RPMI8226 (cell line): ENCODE measurements at places on chromosomes 3 and 15.
A peak's percentile ranks its signal among the peaks of the same experiment; 100 is the strongest.

- DNase-seq, result peak; percentile 72
These were observed 24.8 kb downstream of the SHF start for GRCh38 chr15:45162771-45163507.

- DNase-seq, result peak; percentile 34
These were observed 7.9 kb upstream of the LEKR1 start for GRCh38 chr3:156818273-156818651.

DNA sequence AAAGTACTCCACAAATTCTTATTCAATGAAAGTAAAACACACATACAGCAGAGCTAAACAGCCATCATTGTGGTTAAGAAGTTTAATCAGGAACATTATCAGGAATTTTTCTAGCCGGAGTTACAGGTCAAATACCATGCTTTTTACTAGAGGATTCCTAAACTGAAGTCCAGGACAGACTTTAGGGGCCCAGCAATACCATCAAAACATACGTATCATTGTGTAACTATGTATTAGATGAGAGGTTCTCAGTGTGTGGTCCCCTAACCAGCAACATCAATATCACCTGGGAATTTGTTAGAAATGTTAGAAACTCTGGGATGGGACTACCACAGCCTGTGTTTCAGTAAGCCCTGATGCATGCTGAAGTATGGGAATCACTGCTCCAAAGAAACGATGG is 404.2 kb upstream of the IL12A start:
- DNase-seq, result no peak

- no peak for DNase-seq
These were observed 103.0 kb downstream of the ISL2 start for GRCh38 chr15:76439542-76439941.

- DNase-seq, result peak; percentile 5
These were observed 269.2 kb upstream of the CTNNB1 start for GRCh38 chr3:40930131-40930538.

DNA sequence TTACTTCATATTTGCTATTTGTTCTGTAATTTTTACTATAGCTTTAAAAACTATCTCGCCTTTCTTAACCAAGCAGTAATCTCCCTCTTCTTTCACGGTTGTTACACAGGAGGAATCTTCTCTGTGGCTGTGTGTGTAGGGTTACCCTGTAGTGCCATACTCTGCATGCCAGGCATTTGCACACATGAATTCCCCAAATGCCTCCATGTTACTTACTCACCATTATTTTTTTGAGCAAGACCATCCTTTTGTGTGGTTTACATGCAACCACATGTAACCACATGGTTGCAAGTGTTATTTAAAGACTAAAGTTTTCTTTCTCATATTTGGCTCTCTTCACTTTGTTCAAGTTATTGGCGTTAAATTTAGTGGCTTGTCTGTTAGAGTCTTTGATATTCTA is 45.5 kb downstream of the HPS3 start:
- DNase-seq, result no peak

DNA sequence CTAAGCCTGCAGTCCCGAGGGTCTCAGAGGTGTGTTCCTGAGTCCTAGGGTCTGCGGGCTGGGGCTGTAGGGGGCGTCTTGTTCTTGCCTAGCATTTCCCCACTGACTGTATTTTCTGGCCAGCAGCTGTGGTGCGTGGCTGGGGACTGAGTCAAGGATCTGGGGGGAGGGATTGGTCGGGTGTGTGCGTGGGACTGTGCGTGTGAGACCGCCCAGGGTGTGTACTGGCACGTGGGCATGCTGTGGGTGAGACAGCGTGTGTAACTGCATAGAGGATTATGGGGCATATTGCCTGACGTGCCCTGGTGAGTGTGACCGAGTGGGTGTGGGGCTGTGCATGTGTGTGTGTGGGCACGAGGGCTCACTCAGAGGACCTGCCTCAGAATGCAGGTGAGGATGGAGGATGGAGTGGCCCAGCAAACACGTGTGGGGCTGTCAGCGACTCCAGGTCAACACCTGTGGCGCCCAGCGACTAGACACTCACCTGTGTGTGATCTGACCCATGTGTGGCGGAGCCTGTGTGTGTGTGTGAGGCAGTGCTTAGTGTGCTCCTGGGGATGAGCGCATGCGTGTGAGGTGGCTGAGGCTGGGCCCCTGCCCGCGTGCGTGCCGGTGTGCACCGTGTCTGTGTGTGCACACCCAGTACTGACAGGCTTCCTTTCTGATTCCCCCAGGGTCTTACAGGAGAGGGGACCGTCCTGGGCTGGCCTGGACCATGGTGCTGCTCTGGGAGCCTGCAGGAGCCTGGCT is 20.9 kb downstream of the FBLN2 start:
- DNase-seq, result no peak

DNA sequence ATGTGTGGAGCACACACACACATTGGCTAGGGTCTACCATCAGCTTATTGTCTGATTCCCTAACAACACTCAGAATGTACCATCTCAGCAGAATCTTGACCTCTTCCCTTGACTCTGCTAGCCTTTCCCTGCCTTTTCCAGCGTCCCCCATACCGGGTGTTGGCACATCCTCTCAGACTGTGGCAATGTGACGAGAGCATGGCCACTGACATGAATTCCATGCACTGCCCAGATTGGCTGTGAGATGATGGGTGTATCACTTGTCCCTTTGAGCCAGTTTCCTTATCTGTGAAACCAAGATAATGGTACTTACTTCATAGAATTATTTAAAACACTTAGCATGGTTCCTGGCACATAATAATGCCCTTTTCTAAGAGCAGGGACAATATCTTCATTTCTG is 60.3 kb upstream of the EIF1B start:
- DNase-seq, result no peak

DNA sequence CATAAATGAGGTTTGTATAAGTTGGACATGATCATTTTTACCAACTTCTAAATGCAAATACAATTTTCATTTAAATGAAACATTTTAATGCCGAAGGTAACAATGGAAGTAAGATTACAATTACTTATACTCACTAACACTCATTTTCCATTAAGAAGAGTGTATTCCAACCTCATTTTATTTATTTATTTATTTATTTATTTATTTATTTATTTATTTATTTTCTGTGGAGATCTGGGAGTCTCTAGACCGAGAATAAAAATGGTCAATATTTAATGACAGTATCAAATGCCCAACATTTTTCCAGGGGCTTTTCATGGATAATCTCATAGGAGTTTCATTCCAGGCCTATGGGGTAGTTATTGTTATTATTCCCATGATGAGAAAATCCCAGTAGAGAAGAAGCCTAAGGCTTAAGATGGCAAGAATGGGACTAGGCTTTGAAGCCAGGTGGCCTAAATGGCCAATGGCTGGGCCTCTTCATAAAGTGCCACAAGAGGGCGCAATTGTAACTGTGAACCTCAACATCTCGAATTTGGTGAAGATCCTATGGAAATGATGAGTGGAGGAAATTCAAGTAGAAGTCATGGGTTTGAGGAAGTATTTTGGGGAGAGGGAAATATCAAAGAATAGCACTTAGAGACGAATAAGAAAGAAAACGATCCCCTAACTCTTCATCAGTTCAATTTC is 21.3 kb downstream of the VGLL3 start:
- peak; percentile 47 for DNase-seq

GRCh38 chr3:53566461-53567145 is 72.2 kb downstream of the CACNA1D start:
- DNase-seq, result no peak

GRCh38 chr15:38555686-38556334 is 8.8 kb downstream of the RASGRP1 start:
- DNase-seq, result no peak

GRCh38 chr15:33675246-33675645 is 293.1 kb upstream of the CHRM5 start:
- peak; percentile 43 for DNase-seq

- peak; percentile 64 for DNase-seq
These were observed at the start of gene ZNF710 for GRCh38 chr15:90001062-90001682. Gene ZNF710 (plus strand): TSS chr15:90001324. CDS start chr15:90067138, 65,814 bp downstream.

- no peak for DNase-seq
These were observed 261.7 kb downstream of the SLC9A9 start for GRCh38 chr3:143586576-143586975.

DNA sequence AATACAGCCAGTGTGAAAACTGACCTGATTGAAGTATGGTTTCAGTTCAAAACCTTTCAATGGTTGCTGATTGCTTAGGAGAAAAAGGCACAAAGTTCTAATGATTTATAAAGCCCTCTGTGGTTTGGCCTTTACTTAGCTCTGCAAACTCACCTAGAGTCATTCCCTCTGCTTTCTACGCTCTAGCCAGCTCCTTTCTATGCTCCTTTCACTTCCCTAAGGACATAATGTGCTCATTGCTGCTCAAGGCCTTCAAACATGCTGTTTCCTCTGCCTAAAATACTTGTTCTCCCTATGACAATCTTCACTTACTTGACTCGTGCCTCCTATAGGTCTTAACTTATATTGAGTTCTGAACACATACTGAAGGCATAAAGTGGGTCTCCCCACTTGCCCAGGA is 19.0 kb downstream of the RPL39L start:
- no peak for DNase-seq

DNA sequence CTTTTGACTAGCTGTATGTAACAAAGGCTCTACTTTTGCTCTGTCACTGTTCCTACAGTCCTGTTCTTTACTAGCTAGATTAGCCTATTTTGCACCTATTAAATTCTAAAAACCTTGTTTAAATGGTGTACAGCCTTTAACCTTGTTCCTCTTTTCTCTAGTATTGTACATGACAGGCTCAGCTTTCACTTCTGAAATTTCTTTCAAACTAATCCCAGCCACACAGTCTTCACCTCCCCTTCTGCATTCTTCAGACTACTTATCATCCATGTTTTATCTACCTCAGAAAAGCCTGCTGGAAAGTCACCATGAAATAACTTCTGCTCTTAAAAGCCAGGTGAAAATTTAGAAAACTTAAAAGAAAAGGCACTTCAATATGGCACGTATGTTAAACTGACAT is 122.4 kb downstream of the NECTIN3 start:
- no peak for DNase-seq

GRCh38 chr3:190699776-190700175 is 162.7 kb downstream of the GMNC start:
- no peak for DNase-seq

DNA sequence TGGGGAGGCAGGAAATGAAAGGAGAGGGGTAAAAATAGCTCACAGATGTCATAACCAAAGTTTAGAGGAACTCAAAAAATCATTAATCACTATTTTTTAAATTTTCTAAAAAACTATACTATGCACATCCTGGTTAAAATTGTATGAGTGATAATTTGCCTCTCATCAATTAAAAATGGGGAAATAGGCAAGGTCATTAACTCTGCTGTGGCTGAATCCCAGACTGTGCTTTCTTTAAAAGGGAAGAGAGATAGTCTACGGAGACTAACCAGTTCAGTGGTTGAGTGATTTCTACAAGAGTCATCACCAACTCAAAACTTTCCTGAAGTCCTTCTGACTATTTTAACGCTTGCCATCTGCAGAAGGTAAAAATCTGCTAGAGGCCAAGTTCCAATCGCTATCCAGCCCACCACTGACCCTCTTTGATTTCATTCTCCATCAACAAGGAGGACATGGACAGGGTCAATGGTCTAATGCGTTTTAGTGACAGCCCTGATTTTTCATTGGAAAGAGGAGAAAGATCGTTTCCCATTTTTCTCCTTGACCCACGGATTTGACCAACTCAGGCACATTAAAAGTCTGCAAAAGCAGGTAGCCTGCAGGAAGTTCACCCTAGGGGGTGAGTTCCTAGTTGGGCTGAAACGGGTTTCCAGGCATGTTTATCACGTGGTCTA is 850 bp downstream of the SUCLG2 start:
- peak; percentile 5 for DNase-seq

DNA sequence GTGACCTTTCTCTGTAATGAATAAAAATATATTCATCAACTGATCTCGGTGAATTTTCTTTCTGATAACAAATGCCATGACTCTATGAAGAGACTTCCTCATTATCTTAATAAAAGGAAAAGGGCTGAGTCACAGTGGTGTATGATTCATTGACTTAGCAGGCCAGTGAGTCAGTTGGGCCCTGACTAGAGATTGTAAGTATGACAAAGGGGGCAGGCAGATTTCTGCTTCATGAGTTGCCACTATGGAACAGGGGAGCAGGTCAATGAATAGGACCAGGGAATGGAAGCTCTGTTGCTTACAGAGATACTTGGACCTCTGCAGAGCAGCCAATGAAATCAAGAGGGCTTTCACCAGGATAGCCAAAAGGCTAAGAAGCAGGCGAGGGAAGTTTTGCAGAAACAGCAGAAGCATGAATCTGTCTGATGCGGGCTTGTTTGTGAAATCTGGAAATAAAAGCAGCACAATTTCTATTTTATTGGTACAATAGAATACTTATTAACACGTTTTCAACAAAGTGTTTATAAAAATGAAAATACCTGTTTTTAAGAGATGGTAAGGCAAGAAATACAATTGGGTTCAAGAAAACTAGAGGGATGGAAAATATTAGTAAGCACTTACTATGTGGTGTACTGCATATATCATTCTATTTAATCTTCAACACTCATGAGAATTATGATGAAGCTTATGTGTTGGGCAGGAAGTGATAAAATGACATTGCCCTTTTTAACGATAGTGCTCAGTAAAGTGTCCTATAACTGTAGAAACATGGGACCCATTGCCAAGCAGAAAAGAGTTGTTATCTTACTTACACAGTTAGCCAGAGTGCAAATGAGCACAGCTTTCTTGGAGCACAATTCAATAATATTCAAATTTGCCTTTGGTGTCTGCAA is 169.8 kb upstream of the MYRIP start:
- DNase-seq, result no peak

GRCh38 chr3:16303037-16303575 is 38.1 kb downstream of the OXNAD1 start:
- no peak for DNase-seq

DNA sequence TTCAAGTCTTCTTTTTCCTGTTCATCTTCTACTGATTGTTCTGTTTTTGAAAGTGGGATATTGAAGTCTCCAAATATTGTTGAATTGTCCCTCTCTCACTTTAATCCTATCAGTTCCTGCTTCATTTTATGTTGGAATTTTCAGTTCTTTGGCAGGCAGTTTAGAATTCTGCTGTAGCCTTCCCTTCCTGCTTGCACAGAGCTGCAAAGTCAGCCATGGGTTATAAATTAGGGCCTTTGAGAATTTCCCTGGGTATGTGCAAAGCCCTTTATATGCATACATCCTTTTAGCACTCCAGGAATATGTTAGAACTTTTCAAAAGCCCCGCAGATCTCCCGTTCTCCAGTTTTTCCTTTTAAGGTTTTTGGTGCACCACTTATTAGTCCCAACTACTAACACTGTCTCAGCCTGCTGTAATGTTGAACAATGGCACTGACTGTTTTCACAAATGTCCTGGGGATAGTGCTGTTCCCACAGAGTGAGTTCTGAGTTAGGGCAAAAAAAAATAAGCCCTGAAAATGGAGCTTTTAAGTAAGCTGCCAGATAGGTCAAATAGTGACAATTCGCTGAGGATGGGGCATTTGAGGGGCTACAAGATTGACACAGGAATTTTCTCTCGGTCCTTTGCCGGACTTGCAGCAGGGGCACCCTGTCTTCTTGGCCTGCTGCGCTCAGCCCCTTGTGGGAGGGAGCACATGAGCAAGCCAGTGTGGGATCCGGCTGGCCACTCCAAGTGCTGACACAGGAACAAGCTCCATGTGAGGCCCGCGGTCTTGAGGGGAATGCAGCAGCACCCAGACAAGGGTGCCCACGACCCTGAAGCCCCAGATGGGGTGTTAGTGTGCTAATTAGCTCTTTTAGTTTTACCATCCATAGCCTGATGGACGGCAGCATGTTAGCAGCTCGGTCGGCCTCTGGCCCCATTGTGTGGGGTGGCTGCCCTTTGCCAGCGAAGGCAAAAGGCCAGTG is 96.0 kb downstream of the VPS8 start:
- no peak for DNase-seq

GRCh38 chr3:147210676-147211075 is 195.7 kb downstream of the ZIC4 start:
- no peak for DNase-seq
